ENCODE measurements at places on chromosomes 2 and 18. TPM values are rescaled to one million over a fixed set of nuclear protein-coding genes. Genes with fewer than 3 reads are reported as not detected.

The FBXO15 gene
- total RNA-seq, result 3.0 TPM

The DSG4 gene
- not detected for total RNA-seq

The MALL gene
- 13.7 TPM for total RNA-seq

The MTHFD2 gene
- total RNA-seq, result 32.0 TPM

The CDK15 gene
- 0.55 TPM for total RNA-seq

The SAG gene
- total RNA-seq, result 0.07 TPM

DNA sequence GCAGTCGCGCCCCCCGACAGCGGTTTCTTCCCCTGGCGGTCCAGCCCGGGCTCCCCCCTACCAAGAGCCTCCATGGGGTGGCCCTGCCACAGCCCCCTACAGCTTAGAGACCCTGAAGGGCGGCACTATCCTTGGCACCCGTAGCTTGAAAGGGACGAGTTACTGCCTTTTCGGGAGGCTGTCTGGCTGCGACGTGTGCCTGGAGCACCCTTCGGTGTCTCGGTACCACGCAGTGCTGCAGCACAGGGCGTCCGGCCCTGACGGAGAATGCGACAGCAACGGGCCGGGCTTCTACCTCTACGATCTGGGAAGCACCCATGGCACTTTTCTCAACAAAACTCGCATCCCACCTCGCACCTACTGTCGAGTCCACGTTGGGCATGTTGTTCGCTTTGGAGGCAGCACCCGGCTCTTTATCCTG lies 475 bp downstream of the SLC4A1AP start:
- H3K4me1 ChIP-seq, result no peaks in the 10 kb centered on the region
- no peaks in the 10 kb centered on the region for H3K36me3 ChIP-seq
- H3K27ac ChIP-seq, result peak overlapping the region; percentile 93
- no peak for DNase-seq
- H3K27me3 ChIP-seq, result no peaks in the 10 kb centered on the region

GRCh38 chr2:217393585-217394032 lies 533.7 kb upstream of the TNP1 start:
- peak; percentile 96 for DNase-seq
- peaks cover 18% of the 10 kb centered on the region for H3K4me1 ChIP-seq
- no peak overlapping the region for H3K4me3 ChIP-seq
- no peaks in the 10 kb centered on the region for H3K27me3 ChIP-seq

- H3K4me3 ChIP-seq, result no peak overlapping the region
- H3K27ac ChIP-seq, result no peak overlapping the region
- no peaks in the 10 kb centered on the region for H3K4me1 ChIP-seq
These were observed 40.6 kb downstream of the ACTR3 start for GRCh38 chr2:113930448-113930847.

DNA sequence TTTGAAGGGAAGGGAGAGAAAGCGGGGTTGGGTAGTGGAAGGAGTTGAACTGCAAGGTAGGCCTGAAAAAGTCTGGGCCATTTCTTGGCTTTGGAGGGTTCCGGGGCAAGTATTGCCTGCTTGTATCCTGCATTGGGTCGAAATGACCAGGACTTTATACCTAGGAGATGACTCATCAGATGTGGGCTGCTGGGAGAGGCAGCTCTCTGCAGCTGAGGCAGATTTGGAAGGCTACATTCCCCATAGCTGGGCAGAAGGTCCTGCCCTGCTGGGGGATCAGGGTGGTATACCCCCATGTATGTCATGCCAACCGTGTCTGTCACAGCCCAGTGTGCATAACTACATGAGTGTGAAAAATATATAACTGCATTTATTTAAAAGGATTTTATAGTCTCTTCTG lies 171.8 kb upstream of the SPRED2 start:
- H3K36me3 ChIP-seq, result no peaks in the 10 kb centered on the region
- H3K4me1 ChIP-seq, result no peaks in the 10 kb centered on the region
- no peak overlapping the region for H3K27ac ChIP-seq
- no peak for DNase-seq

- no peaks in the 10 kb centered on the region for H3K4me1 ChIP-seq
- H3K27me3 ChIP-seq, result no peaks in the 10 kb centered on the region
- no peak overlapping the region for H3K4me3 ChIP-seq
- H3K36me3 ChIP-seq, result no peaks in the 10 kb centered on the region
- no peak for DNase-seq
These were observed 24.9 kb upstream of the SLC3A1 start for GRCh38 chr2:44250376-44250775.

DNA sequence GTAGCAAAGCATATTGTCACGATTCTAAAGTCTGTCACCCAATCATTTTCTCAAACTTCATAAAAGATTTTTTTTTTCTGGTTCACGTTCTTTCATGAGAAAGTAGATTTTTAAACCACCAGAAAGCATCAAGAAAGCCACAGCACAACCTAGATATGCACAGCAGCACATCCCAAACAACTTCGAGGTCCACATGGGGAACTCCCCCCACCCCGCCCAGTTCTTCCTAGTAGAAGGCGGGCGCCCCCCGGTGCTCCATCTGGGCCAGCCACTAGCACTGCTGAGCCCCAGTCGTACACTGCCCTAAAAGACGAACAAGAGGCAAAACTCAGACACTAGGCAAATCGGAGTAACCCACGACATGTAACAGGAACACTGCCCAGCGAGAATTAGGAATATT lies 15.5 kb downstream of the HDLBP start:
- no peaks in the 10 kb centered on the region for H3K27me3 ChIP-seq
- H3K4me3 ChIP-seq, result no peak overlapping the region
- H3K36me3 ChIP-seq, result no peaks in the 10 kb centered on the region
- DNase-seq, result no peak

GRCh38 chr18:58515175-58515775 lies 113.6 kb downstream of the ALPK2 start:
- DNase-seq, result no peak
- H3K4me1 ChIP-seq, result no peaks in the 10 kb centered on the region
- H3K27ac ChIP-seq, result no peak overlapping the region
- no peak overlapping the region for H3K4me3 ChIP-seq
- no peaks in the 10 kb centered on the region for H3K36me3 ChIP-seq

- H3K36me3 ChIP-seq, result no peaks in the 10 kb centered on the region
- no peak overlapping the region for H3K27ac ChIP-seq
- no peak overlapping the region for H3K4me3 ChIP-seq
- no peak for DNase-seq
These were observed 891.6 kb upstream of the ZEB2 start for GRCh38 chr2:145411493-145411892.

DNA sequence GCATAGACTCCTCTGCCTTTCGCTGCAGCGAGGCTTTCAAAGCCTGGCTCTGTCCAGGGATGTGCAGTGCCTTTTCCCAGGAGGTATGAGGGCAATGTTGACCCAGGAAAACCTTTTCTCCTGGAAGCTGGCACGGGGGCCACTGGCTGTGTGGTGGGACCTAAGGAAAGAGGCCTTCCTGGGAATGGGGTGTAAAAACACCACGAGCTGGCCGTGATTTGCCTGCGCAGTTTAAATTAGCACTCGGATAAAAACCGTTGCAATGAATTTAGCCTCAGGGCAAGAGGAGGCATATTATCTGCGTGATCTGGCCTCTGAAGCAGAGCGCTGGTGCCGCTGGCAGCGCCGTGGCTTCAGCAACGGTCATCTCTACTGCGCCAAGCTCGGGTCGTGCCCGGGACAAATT lies 3.0 kb downstream of the OSR1 start:
- peak overlapping the region; percentile 55 for H3K4me3 ChIP-seq
- no peaks in the 10 kb centered on the region for H3K27me3 ChIP-seq
- DNase-seq, result no peak
- H3K4me1 ChIP-seq, result no peaks in the 10 kb centered on the region
- H3K27ac ChIP-seq, result no peak overlapping the region

- no peak overlapping the region for H3K27ac ChIP-seq
- no peaks in the 10 kb centered on the region for H3K4me1 ChIP-seq
- DNase-seq, result no peak
- no peaks in the 10 kb centered on the region for H3K36me3 ChIP-seq
- no peaks in the 10 kb centered on the region for H3K27me3 ChIP-seq
These were observed 19.6 kb downstream of the SEC11C start for GRCh38 chr18:59159265-59159664.

GRCh38 chr18:9947248-9947647 lies 33.4 kb downstream of the VAPA start:
- no peak overlapping the region for H3K4me3 ChIP-seq
- H3K36me3 ChIP-seq, result no peaks in the 10 kb centered on the region
- no peaks in the 10 kb centered on the region for H3K27me3 ChIP-seq
- no peak overlapping the region for H3K27ac ChIP-seq
- H3K4me1 ChIP-seq, result no peaks in the 10 kb centered on the region
- DNase-seq, result no peak

DNA sequence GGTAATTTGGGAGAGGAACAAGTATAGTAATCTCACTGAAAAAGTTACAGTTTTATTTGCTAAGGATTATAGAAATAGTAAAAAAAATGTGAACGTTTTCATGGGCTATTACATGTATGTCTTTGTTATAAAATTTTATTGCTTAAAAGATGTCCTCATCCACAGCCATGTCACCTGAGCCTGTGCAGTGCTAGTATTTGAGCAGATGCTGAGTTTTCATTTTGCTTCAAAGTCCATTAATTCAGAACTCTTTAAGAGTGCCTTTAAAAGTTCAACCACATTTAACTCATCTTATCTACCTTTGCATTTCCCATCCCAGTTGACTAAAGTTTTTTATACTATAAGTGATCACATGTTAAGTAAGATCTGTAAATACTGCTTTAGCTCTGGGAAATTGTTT lies 52.6 kb downstream of the DPP10 start:
- H3K36me3 ChIP-seq, result no peaks in the 10 kb centered on the region
- H3K27me3 ChIP-seq, result no peaks in the 10 kb centered on the region
- H3K4me1 ChIP-seq, result no peaks in the 10 kb centered on the region
- no peak overlapping the region for H3K27ac ChIP-seq
- no peak for DNase-seq
- H3K4me3 ChIP-seq, result no peak overlapping the region

DNA sequence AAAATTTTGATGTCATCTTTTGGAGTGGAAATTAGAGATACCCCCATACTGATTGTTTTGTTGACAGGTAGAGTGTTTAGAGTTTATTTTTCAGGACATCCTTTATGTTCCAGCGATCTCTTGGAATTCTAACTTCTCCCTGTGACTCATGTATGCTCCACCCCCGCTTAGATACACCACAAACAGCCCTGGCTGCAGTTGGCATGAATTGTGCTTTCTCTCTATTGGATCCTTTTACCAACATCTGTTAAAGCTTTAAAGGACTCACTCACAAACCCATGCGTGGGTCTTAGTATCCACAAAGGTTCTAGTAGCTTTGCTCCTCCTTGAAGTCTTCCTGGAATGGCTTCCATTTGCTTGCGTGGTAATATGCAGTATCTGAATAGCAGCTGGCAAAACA lies 409.5 kb upstream of the POU3F3 start:
- H3K4me1 ChIP-seq, result no peaks in the 10 kb centered on the region
- no peak overlapping the region for H3K4me3 ChIP-seq
- no peak overlapping the region for H3K27ac ChIP-seq
- DNase-seq, result no peak

- H3K4me3 ChIP-seq, result no peak overlapping the region
- DNase-seq, result no peak
- no peaks in the 10 kb centered on the region for H3K4me1 ChIP-seq
- no peaks in the 10 kb centered on the region for H3K36me3 ChIP-seq
- peak overlapping the region; percentile 6 for H3K27ac ChIP-seq
These were observed 245.8 kb upstream of the SLC39A10 start for GRCh38 chr2:195411219-195411687.

GRCh38 chr18:6795307-6795706 lies 65.8 kb downstream of the ARHGAP28 start:
- no peaks in the 10 kb centered on the region for H3K27me3 ChIP-seq
- H3K36me3 ChIP-seq, result no peaks in the 10 kb centered on the region
- DNase-seq, result no peak
- no peak overlapping the region for H3K4me3 ChIP-seq

DNA sequence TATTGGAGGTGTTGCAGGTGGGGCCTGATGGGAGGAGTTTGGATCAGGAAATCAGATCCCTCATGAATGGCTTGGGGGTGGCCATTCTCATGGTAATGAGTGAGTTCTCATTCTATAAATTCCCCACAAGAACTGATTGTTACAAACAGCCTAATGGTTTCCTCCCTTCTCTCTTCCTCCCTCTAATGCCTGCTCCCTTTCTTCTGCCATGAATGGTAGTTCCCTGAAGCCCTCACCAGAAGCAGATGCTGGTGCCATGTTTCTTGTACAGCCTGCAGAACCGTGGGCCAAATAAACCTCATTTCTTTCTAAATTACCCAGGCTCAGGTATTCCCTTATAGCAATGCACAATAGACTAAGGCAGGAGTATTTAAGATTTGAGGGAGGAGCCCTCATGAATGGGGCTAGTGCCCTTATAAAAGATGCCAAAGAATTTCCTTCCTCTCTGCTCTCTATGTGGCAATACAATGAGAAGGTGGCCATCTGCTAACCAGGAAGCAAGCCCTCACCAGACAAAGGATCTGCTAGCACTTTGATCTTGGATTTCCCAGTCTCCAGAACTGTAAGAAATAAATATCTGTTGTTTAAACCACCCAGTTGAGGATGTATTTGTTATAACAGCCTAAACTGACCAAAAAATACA lies 251.8 kb downstream of the ZEB2 start:
- H3K4me3 ChIP-seq, result no peak overlapping the region
- no peaks in the 10 kb centered on the region for H3K4me1 ChIP-seq
- no peaks in the 10 kb centered on the region for H3K36me3 ChIP-seq
- H3K27ac ChIP-seq, result no peak overlapping the region

DNA sequence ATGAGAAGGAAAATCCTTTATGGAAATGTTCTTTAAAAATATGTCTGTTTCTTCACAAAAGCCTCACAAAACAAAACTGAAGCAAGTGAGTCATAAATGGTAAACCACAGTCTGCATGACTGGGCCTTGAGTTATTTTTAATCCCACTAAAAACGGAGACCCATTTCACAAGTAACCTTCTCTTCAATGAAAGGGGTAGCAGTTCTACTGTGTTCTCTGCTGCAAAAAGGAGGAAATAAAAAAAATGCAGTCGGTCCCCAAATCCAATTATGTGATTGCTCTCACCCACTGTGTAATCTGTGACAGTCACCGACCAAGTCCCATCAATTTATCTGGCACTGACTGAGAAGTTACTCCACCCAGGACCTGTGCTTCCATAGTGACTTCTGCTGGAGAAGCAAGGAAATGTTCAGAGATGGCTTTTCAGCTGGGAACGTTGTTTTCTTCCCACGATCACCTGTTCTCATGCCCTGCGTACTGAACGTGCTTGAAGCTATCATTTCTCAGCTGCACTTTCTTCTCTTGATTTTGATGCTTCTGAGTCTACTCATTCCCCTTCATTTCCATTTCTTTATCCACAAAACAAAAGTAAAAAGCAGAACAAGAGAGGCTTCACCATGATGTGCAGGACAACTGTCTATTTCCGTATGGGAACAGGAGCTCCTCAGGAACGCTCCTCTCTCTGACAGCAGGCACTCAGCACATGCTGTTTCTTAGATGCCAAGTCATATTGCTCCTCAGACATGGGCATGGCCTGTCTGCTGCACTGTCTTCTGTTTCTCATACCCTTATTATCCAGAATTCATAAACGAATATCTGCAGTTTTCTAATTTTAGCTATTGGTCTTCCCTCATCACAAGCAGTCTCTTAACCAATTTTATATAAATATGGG lies 80.0 kb upstream of the TMEM200C start:
- DNase-seq, result no peak
- H3K27me3 ChIP-seq, result no peaks in the 10 kb centered on the region
- H3K4me3 ChIP-seq, result no peak overlapping the region
- no peaks in the 10 kb centered on the region for H3K36me3 ChIP-seq
- H3K4me1 ChIP-seq, result no peaks in the 10 kb centered on the region

- H3K4me1 ChIP-seq, result no peaks in the 10 kb centered on the region
- DNase-seq, result no peak
- no peaks in the 10 kb centered on the region for H3K27me3 ChIP-seq
- H3K27ac ChIP-seq, result no peak overlapping the region
- no peaks in the 10 kb centered on the region for H3K36me3 ChIP-seq
These were observed 33.6 kb upstream of the AP1S3 start for GRCh38 chr2:223870840-223871611.

- no peak for DNase-seq
- H3K27me3 ChIP-seq, result no peaks in the 10 kb centered on the region
- H3K4me1 ChIP-seq, result no peaks in the 10 kb centered on the region
- no peak overlapping the region for H3K4me3 ChIP-seq
These were observed 211.2 kb upstream of the CTAGE1 start for GRCh38 chr18:22628795-22629510.
